Fibroblast of upper back skin (primary cell): ENCODE measurements at places on chromosomes 16 and 17.

DNA sequence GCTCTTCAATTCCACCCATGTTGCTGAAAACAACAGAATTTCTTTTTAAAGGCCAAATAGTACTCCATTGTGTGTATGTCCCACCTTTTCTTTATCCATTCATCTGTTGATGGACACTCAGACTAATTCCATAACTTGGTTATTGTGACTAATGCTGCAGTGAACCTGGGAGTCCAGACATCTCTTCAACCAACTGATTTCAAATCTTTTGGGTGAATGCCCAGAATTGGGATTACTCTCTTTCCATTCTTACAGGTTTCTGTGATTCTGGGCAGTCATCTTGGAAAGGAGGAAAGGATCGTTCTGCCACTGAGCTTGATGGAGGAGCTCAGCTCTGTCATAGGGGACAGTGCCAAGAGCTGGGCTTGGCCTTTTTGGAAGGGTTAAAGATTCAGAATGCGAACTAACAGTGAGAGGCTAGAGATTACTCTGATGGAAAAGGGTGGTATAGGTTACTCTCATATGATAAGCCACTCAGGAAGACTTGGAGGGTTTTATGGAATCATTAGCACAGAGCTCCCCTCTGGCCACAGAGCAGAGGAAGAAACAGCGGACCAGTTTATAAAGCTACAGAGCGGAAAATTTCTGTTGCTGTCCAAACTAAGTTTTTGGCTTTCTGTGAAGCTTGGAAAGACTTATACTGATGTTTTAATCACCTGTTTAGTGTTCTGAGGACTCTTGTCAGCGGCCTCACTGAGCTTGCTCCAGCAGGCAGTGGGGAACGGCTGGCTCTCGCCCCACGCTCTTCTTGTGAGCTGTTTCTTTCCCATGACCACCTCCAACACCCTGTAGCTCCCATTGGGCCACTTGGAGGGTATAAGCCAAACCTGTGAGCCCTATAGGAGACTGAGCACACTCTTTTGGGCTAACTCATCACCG lies 48.3 kb downstream of the HIC1 start:
- DNase-seq = peak; percentile 96

DNA sequence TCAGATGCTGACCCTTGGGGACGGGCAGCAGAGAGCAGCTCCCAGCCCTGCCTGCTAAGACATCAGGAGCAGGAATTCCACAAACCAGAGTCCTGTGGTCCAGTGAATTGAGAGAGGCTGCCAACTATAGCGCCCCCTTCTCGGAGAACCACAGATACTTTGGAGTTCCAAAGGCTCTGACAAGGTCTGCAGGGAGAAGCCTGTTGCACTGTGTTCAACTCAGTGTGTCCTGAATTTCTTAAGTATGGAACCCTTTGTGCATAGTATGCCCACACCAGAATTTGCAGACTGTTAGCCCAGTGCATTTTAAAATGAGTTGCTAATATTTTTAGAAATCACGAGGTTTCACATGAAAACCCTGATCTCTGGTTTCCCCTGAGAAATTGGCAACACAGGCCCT lies 223.4 kb downstream of the KATNIP start:
- no peak for DNase-seq

DNA sequence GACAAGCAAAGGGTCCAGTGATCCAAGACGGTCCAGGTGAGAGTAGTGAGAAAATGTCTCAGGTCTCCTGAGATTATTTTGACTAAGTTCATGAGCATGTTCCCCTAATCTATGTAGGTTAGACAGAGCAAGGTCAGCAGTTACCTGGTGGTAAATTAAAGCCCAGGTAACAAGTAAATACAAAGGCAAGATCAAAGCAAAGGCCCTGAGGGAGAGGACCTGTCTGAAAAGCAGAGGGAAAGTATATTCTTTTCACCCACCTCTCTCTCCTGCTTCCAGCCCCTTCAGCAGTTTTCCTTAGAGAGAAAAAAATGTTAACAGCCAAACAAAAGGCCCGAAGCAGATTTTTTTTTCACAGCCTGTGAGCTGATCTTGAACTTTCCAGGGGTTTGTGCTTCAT lies 302.7 kb downstream of the MAP2K6 start:
- DNase-seq = no peak

- DNase-seq = peak; percentile 3
Observed at GRCh38 chr16:58459344-58460218, 40.4 kb upstream of the NDRG4 start.

DNA sequence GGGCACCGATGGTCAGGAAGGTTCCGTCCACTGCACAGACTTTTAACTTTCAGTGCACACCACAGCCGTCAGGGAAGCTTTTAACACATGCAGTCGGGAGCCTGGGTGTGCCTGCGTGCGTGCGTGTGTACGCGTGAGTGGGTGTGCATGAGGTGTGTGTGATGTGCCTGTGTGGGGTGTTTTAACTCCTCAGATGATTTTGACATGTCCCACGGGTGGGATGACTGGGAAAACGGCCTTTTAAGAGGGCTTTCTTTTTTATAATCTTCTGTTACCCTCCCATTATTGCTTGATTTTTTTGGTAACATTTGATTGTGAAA lies 152.7 kb upstream of the CHMP6 start:
- DNase-seq = no peak

GRCh38 chr16:84058664-84059063 lies 16.1 kb upstream of the SLC38A8 start:
- no peak for DNase-seq

DNA sequence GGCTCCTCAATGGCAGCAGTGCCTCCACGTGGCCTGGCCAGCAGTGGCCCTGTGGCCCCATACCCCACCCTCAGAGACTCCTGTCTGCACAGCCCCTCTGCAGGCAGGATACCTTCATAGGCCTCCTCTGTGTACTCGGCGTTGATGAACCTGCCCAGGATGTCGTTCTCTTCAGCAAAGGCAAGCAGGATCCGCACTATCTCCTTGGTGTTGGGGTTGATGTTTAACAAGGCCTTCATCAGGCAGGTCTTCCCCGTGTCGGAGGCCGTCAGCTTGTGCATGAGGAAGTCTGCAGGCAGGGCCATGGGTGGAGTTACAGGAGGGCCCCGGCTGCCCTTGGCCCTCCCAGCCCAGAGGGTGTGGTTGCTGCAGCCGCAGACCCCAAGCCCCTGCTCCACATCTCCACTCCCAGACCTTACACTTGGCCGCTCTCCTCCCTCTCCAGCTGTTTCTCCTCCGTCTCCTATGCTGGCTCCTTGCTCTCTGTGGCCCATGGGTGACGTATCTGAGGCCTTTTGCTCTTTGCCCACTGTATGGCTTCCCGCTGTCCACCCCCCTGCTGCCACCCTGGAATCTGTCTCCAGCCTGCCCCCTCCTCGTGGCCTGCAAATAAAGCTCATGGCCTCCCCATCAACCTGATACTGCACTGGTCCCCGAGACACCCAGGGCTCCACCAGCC lies 15.1 kb downstream of the TRPV3 start:
- DNase-seq = no peak

GRCh38 chr17:27320222-27320560 lies 26.3 kb downstream of the WSB1 start:
- no peak for DNase-seq
